ENCODE measurements at places on chromosomes 2 and 18. TPM values are rescaled to one million over a fixed set of nuclear protein-coding genes. Genes with fewer than 3 reads are reported as not detected.

The CHST10 gene
- 3.3 TPM for total RNA-seq

The GCG gene
- 209 TPM for total RNA-seq

The SERPINB2 gene
- not detected for total RNA-seq

- H3K27me3 ChIP-seq: no peaks in the 10 kb centered on the region
- H3K4me1 ChIP-seq: no peaks in the 10 kb centered on the region
- DNase-seq: no peak
- no peak overlapping the region for H3K27ac ChIP-seq
- H3K4me3 ChIP-seq: no peak overlapping the region
- no peaks in the 10 kb centered on the region for H3K36me3 ChIP-seq
Observed at GRCh38 chr2:151297882-151298281, 8.4 kb upstream of the NMI start.

GRCh38 chr18:26350961-26351360 is 124.7 kb downstream of the TAF4B start:
- no peaks in the 10 kb centered on the region for H3K4me1 ChIP-seq
- H3K4me3 ChIP-seq: no peak overlapping the region
- H3K27me3 ChIP-seq: no peaks in the 10 kb centered on the region

- H3K27ac ChIP-seq: no peak overlapping the region
- DNase-seq: no peak
- no peaks in the 10 kb centered on the region for H3K27me3 ChIP-seq
- H3K36me3 ChIP-seq: no peaks in the 10 kb centered on the region
- no peak overlapping the region for H3K4me3 ChIP-seq
- H3K4me1 ChIP-seq: no peaks in the 10 kb centered on the region
Observed at GRCh38 chr2:63425606-63426005, 162.7 kb downstream of the WDPCP start.

DNA sequence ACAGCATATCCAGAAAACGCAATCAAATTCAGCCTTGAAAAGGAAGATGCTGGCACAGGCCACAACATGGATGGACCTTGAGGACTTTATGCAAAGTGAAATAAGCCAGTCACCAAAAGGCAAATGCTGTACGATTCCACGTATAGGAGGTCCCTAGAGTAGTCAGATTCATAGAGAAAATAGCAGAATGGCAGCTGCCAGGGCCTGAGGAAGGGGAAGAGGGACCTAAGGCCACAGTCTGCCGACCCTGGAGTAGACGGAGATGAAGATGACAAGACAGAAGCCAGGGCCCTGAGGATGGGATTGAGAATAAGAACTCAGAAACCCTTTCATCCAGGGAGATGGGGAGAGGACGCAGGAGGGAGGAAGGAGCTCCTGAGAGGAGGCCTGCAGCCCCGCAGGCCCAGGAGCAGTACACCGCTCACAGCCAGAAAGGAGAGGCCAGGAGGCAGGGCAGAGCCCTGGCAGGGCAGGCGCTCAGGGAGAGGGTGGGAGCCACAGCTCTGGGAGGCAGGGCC is 8.1 kb upstream of the MTERF4 start:
- no peak overlapping the region for H3K4me3 ChIP-seq
- H3K27me3 ChIP-seq: no peaks in the 10 kb centered on the region
- DNase-seq: no peak
- no peaks in the 10 kb centered on the region for H3K36me3 ChIP-seq
- H3K27ac ChIP-seq: peak overlapping the region; percentile 80
- peaks cover 7% of the 10 kb centered on the region for H3K4me1 ChIP-seq

- no peak overlapping the region for H3K27ac ChIP-seq
- no peak for DNase-seq
- H3K4me1 ChIP-seq: no peaks in the 10 kb centered on the region
- H3K27me3 ChIP-seq: no peaks in the 10 kb centered on the region
- H3K4me3 ChIP-seq: no peak overlapping the region
Observed at GRCh38 chr2:69053416-69053965, 40.5 kb downstream of the ANTXR1 start.

GRCh38 chr2:102593516-102593915 is 25.8 kb upstream of the SLC9A2 start:
- no peak for DNase-seq
- H3K27ac ChIP-seq: no peak overlapping the region
- no peaks in the 10 kb centered on the region for H3K27me3 ChIP-seq

GRCh38 chr18:28177828-28178635 is 1.1 kb upstream of the CDH2 start:
- no peaks in the 10 kb centered on the region for H3K36me3 ChIP-seq
- H3K4me1 ChIP-seq: no peaks in the 10 kb centered on the region
